Sigmoid colon (tissue), 7 donors: ENCODE measurements at places on chromosomes 12 and 14.

DNA sequence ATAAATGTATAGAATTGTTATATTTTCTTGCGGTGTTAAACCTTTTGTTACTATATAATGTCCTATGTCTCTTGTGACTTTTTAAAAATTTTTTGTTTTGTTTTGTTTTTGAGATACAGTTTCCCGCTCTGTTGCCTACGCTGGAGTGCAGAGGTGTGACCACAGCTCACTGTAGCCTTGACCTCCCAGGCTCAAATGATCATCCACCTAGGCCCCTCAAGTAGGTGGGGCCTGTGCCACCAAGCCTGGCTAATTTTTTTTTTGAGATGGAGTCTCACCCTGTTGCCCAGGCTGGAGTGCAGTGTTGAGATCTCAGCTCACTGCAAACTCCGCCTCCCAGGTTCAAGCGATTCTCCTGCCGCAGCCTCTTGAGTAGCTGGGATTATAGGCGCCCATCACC lies 26.5 kb upstream of the RCOR1 start:
- DNase-seq = no peak

GRCh38 chr12:124788936-124789555 lies 74.6 kb downstream of the SCARB1 start:
- DNase-seq = no peak

- no peak for DNase-seq
Measured at GRCh38 chr14:56065621-56066290, 52.5 kb upstream of the PELI2 start.

DNA sequence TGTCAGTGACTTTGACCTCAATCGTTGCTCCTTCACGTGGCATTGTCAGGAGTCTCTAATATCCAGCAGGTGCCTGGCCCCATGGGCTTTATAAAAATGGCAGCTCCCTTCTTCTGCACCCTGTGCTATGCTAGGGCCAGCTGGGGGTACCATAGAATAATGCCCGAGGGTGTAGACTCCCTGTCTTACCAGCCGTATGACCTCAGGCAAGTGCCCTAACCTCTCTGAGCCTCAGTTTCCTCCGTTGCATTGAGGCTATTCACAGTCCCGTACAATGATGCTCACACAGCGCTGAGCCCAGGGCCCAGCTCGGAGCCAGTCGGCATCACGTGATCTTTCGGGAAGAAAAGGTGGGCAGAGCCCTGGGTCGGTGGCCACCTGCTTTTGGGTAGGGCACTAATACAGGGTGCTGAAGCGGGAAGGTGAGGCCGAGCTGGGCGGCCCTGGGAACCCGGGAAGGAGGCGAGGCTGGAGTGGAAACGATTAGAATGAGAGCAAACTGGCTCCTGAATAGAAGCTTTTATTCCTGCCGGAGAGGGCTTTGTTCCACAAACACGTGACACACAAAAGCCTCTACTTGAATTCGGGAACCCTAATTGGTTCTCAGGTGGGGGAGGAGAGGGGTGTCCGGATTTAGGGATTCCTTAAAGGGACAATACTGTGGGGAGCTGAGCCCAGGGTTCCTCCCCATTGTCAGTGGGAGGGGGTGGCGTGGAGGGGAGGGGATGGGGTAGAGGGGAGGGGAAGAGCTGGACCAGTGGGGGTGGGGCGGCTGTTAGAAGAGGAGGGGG lies 19.9 kb upstream of the MSI1 start:
- no peak for DNase-seq

- no peak for DNase-seq
Measured at GRCh38 chr12:91423693-91424050, 241.1 kb upstream of the DCN start.
